DMS 273 treated with DMSO at 0.1 percent for 48 hours (cell line): ENCODE measurements at places on chromosomes 16 and 17.

- DNase-seq, result no peak
Observed at GRCh38 chr16:71974068-71974818, 26.0 kb downstream of the PKD1L3 start.

GRCh38 chr16:57740423-57741071, 5.0 kb downstream of the KATNB1 start:
- DNase-seq, result no peak

DNA sequence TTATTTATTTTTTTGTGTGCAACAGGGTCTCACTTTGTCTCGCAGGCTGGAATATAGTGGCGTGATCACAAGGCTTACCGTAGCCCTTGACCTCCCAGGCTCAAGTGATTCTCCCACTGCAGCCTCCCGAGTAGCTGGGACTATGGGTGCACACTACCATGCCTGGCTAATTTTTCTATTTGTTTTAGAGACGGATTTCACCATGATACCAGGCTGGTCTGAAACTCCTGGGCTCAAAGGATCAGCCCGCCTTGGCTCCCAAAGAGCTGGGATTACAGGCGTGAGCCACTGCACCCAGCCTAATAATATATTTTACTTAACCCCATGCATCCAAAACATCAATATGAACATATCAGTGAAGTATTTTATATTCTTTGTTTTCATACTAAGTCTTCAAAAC, 2.0 kb downstream of the CCDC200 start:
- DNase-seq, result no peak

DNA sequence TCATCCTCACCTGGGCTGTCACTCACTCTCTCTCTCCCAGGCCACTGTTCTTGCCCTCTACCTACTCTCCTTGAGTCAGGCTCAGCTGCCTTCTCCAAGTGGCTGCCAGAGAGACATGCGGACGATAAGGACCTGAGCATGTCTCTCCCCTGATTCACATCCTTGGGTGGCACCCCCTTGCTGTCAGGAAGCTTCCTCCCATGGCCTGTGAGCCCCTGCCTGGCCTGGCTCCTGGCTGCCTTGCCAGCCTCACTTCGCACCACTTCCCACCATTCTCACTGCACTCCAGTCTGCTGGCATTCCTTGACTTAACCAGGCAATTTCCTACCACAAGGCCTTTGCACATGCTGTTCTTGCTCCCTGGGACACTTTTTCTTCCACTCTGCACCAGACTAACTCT, 2.7 kb upstream of the ALDH3A1 start:
- no peak for DNase-seq

GRCh38 chr16:20901436-20902112, 1.0 kb downstream of the LYRM1 start:
- no peak for DNase-seq

GRCh38 chr17:48054238-48055185, 6.4 kb downstream of the NFE2L1 start:
- DNase-seq, result no peak

GRCh38 chr16:71540-72401, 660 bp downstream of the RHBDF1 start:
- no peak for DNase-seq
